ENCODE measurements at places on chromosomes 4 and X.
A peak's percentile ranks its signal among the peaks of the same experiment; 100 is the strongest.

- peak; percentile 38 for DNase-seq
Measured at GRCh38 chrX:53288189-53288588, 6.8 kb upstream of the IQSEC2 start.

DNA sequence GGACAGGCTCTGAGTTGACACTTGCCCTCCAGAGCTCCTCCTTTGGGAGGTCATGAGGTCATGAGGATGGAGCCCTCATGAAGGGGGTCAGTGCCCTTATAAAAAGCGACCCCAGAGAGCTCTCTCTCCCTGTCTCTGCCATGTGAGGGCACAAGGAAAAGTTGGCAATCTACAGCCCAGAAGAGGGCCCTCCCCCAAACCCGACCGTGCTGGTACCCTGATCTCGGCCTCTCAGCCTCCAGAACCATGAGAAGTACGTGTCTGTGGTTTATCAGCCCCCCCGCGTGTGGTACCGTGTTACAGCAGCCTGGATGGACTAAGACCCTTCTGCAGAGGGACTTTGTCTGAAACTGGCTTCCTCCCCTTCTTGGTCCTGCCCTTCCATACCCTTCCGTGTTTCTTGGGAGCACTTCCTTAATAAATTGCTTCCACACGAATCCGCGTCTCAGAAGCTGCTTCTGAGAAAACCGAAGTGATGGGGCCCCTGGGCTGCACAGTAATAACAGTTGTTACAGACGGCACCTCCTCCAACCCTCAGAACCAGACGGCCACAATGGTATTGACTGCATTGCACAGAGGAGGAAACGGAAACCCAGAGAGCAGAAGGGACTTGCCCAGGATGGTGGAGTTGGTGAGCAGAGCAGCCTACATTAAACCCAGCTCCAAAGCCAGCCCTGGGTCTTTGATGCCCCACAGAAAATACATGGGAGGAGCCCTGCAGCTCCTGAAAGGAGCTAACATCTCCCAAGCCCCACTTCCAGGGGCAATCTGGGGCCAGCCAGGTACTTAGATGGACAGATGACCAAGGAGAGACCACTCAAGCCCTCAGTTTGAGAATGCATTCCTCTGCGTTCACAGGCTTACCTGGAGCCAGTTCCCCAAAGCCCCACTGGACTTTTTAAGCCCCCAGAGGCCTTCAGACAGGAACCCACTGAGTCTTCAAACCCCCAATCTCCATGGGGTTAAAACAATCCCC is 242.7 kb downstream of the BCOR start:
- DNase-seq = no peak

DNA sequence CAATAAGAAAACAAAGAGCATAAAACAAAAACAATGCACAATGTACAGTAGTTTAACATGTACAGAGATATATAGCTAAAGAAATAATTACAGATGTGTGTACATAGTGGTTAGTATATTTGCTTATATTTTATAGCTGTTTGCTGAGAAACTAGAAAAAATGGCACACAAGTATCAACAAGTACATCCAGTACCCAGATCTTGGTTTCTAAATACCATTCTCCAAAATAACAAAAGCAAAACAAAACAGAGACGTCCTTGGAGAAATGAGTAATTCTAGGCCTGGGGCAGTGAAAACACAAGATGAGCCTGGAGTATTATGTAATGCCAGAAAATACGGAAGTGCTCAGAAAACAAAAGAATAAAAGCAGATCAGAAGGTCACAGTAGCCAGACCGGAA is 189.6 kb downstream of the TMEM47 start:
- no peak for DNase-seq

DNA sequence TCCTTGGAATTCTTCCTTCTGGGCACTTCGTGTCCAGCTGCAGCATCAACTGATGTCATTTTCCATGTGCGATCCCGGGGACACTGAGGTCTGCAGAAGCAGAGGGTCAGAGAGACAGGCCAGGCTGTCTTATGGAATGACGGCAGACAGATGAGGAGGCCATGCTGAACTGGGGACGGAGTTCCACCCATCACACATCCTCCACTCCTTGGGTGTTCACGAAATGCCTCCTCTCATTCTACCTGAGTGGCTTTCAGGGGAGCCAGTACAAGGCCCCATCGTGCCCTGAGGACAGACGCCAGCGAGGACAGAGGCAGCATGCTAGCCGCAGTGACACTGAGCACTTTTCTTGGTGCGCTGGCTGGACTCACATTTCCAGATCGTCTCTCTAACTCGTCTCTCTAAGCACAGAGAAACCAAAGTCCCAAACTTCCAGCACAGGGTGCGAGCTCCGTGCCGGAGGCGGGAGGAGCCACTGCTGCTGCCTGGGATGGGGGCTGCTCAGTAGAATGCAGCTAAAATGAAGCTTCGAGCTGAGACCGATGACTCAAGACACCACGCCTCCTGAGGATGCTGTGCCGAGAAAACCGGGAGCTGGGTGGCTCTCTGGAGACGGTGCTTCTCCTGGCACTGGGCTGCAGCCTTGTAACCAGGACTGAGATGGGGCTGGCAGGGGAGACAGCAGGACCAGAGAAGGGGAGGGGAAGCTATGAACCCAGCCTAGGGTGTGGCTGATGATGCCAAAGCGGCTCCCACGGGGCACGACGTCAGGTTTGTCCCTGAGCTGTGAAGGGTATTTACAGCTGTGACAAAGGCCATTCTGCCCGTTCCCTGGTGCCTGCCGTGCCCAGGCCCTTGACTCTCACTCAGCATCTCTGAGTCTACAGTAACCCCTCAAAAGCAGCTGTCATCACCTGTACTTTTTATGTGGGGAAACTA is 8.2 kb downstream of the ABLIM2 start:
- DNase-seq = no peak

Measured in amygdala (tissue), 56 donors.